Stimulated activated CD4-positive, alpha-beta T cell treated with anti-CD3 and anti-CD28 coated beads, Interleukin-2, amount 100 ng/mL, for 4 hours (primary cell): ENCODE measurements at places on chromosomes 11 and 22.

- no peak for DNase-seq
These were observed 10.7 kb downstream of the PRG3 start for GRCh38 chr11:57370251-57370650.

GRCh38 chr11:65595543-65596281 is at the start of gene KCNK7:
KCNK7 (minus strand) TSS chr11:65595800; CDS start chr11:65595772, 28 bp downstream.
- DNase-seq = no peak

DNA sequence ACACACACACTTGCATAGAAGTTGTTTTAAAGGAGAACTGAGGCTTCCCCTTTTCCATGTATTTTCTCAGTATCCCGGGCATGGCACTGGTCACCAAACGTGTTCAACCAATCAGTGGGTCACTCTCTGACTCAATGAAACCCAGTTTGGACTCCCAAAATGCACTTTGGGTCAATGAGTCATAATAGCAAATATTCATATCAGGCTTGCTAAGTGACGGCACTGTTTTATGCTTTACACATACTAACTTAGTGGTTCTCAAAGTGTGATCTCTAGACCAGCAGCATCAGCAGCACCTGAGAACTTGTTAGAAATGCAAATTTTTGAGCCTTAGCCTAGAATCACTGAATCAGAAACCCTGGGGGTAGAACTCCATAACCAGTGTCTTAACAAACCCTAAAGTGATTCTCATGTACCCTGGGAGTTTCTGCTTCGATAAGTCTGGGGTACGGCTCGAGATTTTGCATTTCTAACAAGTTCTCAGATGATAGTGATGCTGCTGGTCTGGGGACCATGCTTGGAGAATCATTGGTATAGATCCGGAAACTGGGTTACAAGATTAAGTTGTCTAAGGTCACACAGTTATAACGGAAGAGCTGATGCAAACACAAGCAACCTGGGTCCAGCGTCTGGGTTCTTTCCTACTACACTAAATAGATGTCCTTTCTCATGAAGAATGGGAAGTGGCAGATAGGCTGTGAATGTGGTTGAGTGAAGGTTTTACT is 35.6 kb downstream of the ETS1 start:
- DNase-seq = no peak

DNA sequence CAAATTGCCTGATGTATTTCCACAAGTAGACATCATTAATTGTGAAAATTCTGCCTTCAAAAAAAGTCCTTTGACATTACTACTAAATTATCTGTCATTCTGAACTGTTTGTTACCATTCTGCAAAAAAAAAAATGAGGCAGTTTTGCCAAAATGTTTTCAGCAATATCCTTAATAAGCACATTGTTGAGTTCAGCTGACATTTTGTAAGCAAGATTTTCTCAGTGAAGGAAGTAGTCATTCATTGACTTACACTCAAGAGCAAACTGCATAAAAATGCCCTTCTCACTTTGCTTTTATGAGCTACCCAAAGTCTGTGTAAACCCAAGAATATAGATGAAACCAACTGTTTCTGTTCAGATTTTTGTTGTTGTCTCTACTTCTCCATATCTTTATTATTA is 125.9 kb downstream of the UVRAG start:
- no peak for DNase-seq

DNA sequence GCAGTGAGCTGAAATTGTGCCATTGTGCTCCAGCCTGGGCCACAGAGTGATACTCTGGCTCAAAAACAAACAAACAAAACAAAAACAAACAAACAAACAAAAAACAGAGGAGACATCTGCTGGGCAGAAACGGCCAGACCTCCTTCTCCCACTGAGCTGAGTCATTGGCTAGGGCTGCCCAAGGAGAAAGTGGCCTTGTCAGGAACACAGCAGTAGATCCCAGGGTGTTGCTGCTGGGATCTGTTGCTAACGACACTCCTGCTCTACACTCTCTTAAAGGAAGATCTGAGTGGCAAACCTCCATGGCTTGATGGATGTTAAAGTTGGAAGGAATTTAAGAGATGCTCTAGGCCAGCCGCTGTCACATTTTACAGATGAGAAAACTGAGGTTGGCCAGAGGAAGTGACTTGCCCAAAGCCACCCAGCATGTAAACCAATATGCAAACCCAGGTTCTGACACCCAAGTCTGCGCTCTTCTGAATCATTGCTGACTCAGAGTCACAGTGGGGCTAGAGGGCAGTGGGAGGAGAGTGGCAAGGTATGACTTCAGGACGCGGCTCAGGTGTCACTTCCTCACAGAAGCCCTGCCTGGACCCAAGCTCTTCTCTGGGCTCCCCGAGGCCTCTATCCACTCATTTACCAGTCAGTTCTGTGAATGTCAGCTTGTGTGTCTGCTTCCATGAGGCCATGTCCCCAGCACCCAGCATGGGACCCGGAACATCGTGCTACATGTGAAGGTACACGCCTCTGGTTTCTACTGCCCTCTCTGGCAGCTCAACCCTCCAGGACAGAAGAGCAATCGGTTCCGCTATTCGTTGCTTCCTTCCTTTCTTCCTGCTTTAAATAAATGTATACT is 11.3 kb upstream of the GDPD5 start:
- DNase-seq = no peak

DNA sequence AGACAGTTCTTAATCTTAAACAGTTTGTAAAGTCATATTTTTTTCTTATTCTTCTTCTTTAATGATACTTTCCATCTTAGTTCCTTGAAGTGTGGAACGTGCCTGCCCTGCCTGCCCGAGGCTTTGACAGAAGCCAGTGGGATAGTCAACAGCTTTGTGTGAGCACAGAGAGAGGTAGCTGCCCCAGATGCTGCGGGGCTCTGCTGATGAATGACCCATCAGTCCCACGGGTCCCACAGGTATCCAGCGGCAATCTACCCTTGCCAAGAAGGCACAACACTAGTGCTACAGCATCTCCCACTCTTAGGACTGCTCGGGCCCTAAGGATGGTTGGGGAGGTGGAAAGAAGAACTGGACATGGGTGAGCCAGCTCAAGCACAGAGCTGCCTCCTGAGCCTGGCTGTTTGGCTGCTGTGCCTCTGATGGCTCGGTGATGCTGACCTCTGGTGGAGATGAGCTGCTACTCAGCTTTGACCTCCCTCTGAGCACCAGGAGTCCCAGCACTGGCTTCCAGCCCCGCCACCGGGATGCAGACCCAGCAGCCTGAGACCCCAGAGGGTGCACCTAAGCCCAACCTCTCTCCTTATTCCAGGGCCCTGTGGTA is 11.8 kb upstream of the APLNR start:
- DNase-seq = no peak

DNA sequence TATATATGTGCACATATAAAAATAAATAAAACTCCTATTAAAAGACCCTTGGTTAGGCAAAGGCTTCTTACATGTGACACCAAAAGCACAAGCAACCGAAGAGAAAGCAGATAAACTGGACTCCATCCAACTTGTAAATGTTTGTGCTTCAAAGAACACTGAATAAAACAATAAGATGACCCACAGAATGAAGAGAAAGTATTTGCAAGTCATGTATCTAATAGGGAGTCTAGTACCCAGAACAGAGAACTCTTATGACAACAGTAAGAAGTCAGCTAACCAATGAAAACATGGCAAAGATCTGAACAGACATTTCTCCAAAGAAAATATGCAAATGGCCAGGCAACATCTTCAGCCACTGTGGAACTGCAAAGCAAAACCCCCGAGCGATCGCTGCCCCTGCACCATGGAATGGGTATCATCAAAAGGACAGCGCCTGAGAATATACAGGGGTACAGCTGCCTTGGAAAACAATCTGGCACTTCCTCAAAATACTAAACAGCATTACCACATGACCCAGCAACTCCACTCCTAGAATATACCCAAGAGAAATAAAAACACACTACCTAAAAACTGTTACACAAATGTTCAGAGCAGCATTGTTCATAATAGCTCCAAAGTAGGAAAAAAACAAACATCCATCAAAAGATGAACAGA is 17.2 kb downstream of the BRD1 start:
- DNase-seq = no peak

DNA sequence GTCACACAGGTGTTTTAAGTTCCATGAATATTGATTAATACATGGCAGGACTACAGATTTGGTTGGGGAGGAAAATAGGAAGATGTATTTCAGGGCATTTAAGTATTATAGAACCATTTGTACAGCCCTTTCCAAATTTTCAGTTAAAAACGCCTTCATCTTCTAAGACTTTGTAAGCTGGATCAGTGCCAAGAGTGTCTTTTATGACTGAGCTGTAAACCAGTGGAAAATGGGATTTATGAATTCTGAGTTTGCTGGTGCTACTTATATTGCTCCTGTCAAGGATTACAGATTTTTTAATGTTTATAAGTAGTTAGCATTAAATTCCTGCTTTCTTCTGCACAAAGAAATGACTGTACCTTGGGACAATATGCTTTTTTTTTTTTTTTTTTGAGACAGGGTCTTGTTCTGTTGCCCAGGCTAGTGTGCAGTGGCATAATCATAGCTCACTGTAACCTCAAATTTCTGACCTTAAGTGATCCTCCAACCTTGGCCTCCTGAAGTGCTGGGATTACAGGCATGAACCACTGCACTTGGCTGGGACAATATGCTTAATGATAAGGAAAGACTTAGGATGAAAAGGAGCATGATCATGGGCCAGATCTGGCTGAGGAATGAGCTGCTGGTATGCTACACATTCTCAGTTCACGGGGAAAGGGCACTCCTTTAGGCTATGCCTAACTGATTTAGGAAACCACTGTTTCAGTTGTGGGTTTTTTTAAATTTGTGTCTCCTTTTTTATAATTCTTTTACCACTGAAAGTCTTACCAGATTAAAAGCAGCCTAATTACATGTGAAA is 113.6 kb upstream of the MTNR1B start:
- no peak for DNase-seq

DNA sequence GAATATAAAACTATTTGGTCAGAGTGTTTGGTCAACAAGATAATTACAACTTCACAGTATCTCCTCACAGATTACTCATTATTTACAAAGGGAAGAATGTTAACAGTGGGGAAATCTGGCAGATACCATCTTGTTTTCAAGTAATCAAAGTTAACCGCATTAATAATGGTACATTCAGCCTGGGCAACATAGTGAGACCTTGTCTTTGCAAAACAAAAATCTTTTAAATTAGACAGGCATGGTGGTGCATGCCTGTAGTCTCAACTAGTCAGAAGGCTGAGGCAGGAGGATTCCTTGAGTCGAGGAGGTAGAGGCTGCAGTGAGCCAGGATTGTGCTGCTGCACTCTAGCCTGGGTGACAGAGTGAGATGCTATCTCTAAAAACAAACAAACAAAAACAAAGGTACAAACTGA is 78.5 kb downstream of the ACER3 start:
- no peak for DNase-seq

DNA sequence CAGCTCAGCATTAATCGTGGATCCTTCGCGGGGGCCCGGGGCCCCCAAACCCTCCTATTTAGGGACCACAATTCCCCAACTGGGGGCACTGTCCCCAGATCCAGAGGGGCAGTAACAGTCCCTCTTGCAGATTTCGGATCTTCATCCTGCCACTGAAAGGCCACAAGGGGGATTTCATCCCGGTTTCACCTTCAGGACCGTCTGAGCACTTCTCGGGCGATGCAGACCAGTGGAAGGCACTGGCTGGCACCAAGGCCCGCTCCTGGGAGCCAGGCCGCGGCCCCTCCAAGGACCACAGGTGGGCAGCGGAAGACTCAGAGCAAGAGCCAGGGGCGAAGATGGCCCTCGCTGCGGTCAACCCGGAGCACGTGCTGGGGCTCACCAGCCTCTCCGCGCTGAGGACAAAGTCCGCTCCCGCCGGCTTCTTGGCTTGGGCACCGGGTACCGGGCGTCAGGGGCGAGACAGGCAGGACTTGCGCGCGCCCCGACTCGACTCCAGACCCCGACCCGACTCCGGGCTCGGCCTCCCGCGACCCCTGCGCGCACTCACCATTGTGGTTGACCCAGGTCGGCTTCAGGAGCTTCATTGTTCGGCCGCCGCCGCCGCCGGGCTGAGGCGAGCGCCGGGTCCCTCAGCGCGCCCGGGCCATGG is 517 bp downstream of the HIRA start:
- DNase-seq = no peak

DNA sequence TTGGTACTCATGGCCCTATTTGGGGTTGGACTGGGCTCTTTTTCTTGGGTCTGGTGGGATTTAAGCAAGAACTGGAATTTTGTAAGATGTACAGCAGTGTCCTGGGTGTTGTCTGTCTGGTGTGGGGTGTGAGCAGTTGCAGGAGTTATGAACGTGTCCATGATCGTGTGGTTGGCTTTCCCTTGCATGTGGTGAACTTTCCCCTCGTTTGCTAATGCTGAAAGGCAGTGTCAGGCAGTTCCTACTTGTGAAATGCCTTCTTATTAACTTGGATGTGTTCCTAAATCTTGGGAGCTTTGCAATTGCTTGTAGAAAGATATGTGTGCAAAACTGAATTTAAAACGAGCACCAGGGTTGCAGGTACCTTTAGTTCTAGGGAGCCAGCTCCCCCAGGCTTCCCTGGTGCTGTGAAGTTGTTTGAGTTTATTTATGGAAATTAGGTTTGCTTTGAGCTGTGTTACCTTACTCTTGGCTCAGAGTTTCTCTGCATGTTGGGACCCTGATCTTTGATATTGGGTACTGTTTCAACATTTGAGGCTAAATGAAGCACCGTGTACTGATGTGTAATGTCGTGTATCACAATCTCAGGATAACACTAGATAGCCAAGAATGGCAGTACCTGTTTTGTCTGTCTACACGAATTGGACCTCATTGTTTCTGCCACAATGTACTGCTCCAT is 35.8 kb upstream of the HSD17B12 start:
- DNase-seq = no peak

DNA sequence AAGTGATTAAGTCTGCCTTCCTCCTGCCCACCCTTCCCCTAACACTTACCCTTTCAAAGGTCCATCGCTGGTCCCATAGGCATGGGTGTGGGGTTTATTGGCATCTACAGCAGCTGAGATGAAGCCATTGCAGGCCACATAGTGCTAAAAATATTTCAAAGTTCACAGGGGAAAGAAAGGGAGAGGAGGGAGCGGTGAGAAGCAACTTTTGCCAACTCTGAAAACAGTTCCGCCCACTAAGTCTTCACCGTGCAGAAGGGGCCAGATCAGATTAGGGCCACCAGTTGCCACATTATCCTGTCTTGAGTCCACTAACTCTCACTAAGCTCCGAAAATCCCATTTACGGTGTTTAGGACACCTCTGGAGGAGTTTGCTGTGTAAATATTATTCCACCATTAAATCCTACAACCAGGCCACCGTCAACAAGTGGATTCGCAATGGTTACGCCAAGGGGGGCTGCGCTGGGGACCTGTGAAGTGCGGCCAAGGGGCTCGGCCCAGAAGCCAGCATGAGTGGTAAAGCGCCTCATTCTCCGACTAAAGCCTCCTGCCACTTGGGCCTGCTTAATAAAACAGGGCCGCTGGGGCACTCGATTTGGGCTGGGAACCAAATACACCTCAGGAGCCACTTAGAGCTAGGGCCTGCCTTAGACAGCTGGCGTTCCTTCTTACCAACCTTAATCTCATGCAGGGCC is 534.9 kb downstream of the MIAT start:
- DNase-seq = no peak

- no peak for DNase-seq
These were observed 35.1 kb downstream of the RRP8 start for GRCh38 chr11:6568191-6568918.

DNA sequence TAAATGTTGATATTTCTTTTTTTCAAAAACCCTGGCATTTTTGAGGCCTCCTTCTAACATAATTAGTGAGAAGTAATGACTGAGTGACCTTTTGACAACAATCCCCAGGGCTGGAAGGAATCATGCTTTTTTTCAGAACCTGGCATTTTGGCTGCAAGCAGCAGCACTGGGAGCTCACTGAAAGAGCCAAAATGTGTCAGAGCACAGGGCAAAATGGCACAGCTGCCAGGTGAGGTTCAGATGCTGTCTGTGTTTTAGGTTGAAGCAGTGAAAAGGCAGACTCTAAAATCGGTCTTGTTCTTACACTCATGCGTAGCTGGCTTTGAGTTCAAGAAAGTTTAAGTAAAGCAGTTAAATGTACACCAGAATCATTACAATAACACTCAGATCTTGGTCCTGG is 1063.8 kb downstream of the DLG2 start:
- no peak for DNase-seq
